ENCODE measurements at places on chromosomes 11 and 22.

DNA sequence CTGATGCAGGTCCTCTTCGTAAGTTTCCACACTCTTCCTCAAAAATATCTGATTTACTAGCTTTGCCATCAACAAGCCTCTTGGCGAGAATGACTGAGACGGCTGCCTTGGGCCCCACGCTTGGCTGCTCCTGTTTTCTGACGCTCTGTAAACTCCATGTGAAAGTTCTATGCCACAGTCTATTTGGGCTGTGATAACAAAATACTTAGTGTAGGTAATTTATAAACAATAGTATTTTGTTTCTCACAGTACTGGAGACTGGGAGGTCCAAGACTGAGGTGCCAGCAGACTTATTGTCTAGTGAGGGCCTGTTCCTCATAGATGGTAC, 123.2 kb upstream of the SORL1-AS1 start:
- DNase-seq = no peak

- no peak for DNase-seq
Measured at GRCh38 chr11:69280451-69280850, 13.5 kb upstream of the MYEOV start.

GRCh38 chr11:131665344-131665968, 295.0 kb downstream of the NTM start:
- no peak for DNase-seq

DNA sequence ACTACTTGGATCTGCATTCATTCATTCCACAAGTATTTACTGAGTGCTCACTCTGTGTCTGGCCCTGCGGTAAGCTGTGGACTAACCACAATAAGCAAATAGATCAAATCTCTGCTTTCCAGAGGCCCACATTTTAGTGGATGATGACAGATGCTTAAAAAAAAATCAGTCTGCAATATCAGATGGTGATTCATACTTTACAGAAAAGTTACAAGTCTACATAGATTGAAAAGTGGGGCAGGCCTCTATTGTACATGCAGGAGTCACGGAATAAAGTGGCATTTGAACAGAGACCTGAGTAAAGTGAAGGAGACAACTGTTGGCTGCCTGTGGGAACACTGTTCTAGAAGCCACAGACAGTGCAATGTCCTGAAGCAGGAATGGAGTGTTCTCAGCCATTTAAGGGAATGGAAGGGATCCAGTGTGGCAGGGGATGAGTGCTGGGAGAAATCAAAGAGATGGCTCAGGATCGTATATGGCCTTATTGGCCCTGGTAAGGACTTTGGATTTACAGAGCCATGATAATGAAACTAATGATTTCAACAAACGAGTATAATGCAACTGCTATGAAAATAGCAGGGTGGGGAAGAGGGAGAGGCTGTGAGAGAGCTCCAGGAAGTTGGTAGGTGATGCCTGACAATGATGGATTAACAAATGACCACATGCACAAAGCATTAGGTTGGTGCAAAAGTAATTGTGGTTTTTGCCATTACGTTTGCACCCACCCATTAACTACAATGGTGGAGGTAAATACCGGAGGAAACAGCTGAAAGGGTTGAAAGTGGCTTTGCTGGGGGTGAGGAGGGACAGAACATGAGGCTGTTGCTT, 31.1 kb downstream of the TMEM45B start:
- DNase-seq = no peak

DNA sequence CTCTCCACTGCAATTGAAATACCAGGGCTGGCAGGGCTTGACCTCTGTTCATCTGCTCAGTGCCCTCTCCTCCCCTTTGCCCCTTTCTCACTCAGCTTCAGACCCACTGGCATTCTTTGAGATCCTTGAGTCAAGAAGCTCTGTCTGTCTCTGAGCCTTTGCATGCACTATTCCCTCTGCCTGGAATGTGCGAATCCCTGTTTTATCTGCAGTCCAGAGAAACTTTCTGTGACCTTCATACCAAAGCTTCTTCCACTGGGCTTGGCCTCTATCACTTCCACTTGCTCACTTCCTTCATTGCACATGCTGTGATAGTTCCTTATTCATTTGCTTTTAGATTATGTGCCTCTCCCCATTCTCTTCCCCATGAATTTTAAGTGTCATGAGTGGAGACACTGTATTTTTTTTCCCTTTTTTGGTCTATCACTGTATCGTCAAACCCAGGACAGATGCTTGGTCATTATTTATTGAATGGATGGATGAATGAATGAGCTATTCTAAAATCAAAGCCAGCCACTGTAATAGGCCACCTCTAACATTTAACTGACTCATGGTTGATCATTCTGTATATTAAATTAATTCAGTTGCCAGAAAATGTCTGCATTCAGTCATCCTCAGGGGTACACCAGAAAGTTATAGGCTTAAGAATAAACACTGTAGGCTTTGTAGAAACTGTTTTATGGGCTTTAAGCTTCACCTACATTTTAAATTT, 88.7 kb upstream of the TIMP3 start:
- DNase-seq = no peak

GRCh38 chr22:22957090-22957489, 69.5 kb downstream of the IGLL5 start:
- no peak for DNase-seq
